CD4-positive, alpha-beta T cell treated with Interleukin-6 at 100 ng/mL for 8 hours (primary cell): ENCODE measurements at places on chromosomes 7 and 10.

GRCh38 chr7:142376356-142376997, 118.6 kb upstream of the PRSS58 start:
- no peak for DNase-seq

- no peak for DNase-seq
These were observed 15.1 kb downstream of the UPF2 start for GRCh38 chr10:12027539-12027938.

DNA sequence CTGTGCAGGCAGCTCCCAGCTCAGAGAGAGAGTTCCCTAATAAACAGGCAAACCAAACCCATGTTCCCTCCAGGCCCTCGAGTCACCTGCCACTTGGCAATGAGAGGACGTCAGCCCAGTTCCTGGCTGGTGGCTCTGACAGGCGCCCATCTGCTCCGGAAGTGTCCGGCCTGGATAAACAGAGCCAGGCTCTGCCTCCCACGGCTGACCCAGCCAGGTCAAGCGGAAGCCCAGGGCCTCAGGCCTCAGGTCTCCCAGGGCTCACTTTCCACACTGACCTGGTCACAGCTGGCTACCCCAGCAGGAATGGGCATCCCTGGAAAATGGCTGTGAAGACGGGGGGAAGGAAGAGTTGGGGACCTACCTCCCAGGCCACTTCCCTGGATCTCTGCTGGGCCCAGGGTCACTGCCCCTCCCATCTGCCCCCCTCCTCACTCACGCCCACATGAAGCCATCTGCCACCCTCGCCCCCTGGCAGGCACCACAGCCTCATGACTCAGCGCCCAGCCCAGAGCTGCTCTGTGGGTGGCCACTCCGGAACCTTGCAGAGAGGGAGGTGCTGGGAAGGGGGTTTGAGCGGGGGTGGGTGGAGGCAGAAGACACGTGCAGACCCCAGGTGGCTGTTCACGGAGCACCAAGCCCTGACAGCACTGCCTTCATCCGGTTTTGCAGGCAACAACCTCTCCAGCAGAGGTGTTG, 37.4 kb upstream of the DUSP5 start:
- DNase-seq: peak; percentile 19

- no peak for DNase-seq
These were observed 19.1 kb downstream of the CTBP2 start for GRCh38 chr10:125141150-125141859.

DNA sequence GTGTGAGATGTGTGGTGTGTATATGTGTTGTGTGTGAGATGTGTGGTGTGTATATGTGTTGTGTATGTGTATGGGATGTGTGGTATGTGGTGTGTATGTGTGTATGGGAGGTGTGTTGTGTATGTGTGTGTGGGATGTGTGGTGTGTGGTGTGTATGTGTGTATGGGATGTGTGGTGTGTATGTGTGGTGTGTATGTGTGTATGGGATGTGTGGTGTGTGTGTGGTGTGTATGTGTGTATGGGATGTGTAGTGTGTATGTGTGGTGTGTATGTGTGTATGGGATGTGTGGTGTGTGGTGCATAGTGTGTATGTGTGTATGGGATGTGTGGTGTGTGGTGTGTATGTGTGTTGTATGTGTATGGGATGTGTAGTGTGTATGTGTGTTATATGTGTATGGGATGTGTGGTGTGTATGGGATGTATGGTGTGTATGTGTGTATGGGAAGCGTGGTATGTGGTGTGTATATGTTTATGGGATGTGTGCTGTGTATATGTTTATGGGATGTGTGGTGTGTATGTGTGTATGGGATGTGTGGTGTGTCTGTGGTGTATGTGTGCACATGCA, 30.8 kb downstream of the IKZF1 start:
- no peak for DNase-seq

- DNase-seq: no peak
These were observed 796 bp downstream of the FBXL15 start for GRCh38 chr10:102421507-102421756.

GRCh38 chr7:150435047-150435389, 15.4 kb upstream of the GIMAP8 start:
- no peak for DNase-seq

DNA sequence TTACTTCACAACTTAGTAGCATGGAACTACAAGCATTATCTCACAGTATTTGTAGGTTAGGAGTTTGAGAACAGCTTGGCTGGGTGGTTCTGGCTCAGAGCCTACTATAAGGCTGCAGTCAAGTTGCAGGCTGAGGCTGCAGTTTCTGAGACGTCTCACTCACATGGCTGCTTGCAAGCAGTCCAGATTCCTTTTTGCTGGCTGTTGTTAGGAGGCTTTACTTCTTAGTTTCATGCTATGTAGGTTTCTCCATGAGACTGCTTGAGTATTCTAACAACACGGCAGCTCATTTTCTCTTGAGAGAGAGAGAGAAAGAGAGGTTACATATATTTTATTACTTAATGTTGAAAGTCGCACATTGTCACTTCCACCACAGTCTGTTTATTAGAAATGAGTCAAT, 1073.9 kb downstream of the NXPH1 start:
- no peak for DNase-seq

DNA sequence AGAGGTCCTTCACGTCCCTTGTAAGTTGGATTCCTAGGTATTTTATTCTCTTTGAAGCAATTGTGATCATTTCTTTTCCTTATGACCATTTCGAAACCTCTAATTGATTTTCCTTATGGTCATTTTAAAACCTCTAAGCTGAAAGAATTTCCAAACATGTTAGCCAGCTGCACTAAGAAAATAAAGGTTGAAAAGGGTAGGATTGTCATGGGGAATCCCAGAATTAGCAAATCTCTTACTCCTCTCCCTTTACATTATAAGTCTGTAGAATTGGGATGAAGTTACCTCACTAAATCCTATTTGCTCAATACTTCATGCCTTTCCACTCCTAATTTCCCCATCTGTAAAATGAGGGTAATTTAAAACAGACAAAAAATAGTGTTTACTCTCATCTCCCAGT, 79.5 kb downstream of the FAM185A start:
- no peak for DNase-seq

GRCh38 chr10:68721673-68722335, 765 bp downstream of the CCAR1 start:
- no peak for DNase-seq

GRCh38 chr10:88091490-88092061, 228.2 kb downstream of the PTEN start:
- peak; percentile 79 for DNase-seq

- DNase-seq: no peak
These were observed 17.3 kb downstream of the TMEM72 start for GRCh38 chr10:44928462-44928861.

GRCh38 chr7:74325210-74325565, 36.0 kb downstream of the CLIP2 start:
- no peak for DNase-seq

GRCh38 chr7:44622342-44623151, 16.1 kb downstream of the OGDH start:
- DNase-seq: peak; percentile 34

GRCh38 chr10:100779329-100779728, 33.9 kb downstream of the PAX2 start:
- no peak for DNase-seq

GRCh38 chr10:48209241-48209640, 65.3 kb downstream of the FRMPD2 start:
- no peak for DNase-seq

DNA sequence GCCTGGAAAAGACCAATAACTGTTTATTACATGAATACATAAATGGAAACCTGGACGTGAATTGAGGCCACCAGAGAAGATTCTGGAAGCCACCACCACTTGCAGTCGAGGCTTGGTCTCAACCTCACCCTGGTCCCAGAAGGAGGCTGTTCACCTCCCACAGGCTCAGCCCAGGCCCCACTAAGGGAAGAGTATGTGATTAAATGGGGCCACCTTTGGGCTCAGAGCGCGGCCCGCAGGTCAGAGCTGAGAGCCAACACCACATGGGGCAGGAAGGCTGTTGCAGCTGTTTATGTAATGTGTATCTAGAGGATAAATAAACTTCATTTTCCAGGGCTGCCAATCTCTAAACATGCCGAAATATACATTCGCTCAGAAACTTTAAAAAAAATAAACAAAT, 17.6 kb upstream of the FGFR2 start:
- no peak for DNase-seq

- no peak for DNase-seq
These were observed 52.9 kb downstream of the RELN start for GRCh38 chr7:103936558-103936957.

DNA sequence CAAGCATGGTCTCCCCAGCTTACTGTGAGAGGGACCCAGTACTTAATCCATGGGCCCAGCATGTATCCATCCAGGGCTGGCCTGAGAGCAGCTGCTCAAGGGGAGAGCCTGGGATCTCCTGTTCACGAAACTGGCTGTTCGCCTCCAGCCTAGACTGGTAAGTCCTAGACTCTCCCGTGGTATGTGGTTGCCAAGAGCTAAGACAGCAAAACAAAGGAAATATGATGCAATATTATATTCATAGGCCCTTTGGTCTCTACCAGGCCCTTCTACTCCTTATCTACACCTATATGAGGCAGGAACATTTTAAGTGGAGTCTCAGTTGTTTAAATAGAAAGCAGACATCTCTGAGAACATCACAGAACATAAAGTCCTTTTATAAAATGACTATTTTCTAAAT, 28.9 kb upstream of the STK17A start:
- DNase-seq: no peak

- no peak for DNase-seq
These were observed 281.7 kb downstream of the NEBL start for GRCh38 chr10:20615395-20615794.

DNA sequence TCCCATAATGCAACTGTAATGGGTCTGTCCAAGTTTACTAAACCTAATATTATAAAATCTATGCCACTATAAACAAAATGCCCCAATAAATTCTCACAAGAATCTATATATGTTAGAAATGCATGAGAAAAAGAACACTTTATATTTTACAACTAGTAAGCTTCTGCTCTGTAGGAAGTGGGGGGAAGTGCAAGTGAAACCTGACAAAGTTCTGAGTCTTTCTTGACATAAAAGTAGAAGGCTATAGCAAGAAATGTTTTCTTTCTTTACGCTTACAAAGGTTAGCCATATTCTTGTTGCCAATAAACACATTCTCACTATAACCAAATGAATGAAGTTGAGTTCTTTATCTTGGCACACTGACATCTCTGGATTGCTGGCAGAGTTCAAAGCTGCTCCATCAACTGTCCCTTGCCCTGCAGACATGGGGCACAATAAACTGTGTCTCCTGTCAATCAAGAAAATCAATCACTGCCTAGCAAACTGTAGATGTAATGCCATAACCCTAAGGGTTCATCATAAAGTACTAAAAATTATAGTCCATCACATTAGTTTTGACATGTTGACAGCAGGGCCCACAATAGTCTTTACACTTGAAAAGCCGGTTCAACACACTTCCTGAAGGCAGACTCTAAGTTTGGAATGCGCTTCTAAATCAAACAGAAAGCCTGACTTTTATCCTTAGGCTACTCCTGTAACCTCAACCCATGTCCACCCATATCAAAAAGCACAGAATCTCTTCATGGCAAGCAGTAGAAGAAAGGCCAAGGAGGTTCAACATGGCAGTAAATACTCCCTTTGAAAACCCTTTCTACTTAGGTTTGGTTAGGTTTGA, 58.6 kb downstream of the TPK1 start:
- DNase-seq: no peak

- DNase-seq: no peak
These were observed 153.1 kb upstream of the MEOX2 start for GRCh38 chr7:15839416-15840100.
